Kidney (tissue), 22 donors: ENCODE measurements at places on chromosomes 12 and 14. TPM values are rescaled to one million over a fixed set of nuclear protein-coding genes. Genes with fewer than 3 reads are reported as not detected.

The AMN gene
- 58.0 TPM for total RNA-seq

DNA sequence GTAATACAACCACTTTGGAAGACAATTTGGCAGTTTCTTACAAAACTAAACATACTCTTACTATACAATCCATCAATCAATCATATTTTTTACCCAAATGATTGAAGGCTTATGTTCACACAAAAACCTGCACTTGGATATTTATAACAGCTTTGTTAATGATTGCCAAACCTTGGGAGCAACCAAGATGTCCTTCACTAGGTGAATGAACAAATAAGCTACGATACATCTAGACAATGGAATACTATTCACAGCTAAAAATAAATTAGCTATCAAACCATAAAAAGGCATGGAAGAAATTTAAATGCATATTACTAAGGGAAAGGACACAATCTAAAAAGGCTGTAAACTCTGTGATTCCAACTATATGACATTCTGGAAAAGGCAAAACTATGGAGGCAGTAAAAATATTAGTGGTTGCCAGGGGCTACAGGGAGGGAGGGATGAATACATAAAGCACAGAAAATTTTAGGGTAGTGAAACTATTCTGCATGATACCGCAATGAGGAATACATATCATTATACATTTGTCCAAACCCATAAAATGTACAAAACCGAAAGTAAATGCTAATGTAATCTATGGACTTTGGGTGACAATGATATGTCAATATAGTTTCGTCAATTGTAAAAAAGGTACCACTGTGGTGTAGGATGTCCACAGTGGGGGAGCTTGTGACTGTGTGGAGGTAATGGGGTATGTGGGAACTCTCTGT is 70.5 kb downstream of the GPR65 start:
- H3K4me1 ChIP-seq, result no peaks in the 10 kb centered on the region
- H3K27ac ChIP-seq, result no peak overlapping the region
- no peaks in the 10 kb centered on the region for H3K27me3 ChIP-seq

DNA sequence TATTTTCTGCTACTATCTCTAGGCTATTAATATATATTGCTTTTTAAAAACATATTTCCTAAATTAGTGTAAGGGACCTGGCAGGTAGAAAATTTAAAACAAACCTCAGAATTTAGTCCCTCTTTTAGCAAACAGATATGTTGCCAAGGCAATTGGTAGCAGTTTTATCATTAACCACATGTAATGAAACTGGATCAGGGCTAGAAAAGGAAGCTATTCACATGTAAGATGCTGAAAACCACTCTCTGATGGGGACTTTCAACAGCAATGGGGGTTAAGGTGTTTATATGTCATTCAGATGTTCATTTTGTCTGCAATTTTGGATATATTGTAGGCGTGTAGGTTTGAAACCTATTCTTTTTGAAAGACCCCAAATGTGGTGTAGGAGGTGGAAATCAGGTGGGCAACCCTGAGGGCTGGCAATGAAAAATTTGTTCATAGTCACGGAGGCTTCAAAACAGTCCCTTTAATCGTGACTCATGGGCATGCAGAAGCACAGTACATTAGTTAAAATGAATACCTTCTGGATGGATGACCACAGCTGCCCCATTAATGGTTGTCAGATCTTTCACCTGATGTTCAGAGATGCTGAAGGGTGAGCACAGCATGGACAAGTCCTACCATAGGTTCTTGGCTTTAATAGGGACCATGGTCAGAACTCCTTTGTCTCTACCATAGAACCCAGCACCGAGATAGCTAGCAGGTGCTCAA is 5.9 kb upstream of the PKP2 start:
- H3K4me1 ChIP-seq, result no peaks in the 10 kb centered on the region
- no peak overlapping the region for H3K4me3 ChIP-seq
- no peaks in the 10 kb centered on the region for H3K27me3 ChIP-seq
- no peak for DNase-seq
- H3K36me3 ChIP-seq, result no peaks in the 10 kb centered on the region

DNA sequence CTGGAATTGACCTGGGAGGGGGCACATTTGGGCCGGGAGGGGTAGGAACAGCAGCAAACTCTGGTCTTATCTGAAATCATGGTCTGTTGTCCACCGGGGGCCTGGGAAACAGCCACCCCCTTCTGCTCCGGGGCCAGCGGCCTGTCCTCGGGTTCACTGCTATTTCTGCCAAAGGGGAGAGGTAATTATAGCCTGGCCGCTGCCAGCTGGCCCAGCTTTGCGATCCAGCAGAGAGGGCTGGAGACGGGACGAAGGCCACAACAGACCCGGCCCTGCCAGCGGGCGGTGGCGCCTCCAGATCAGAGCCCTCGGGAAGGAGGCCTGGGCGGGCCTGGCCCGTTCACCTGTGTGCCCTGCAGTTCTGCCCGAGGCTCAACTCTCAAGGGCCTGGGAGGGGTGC is at the start of gene C14orf180:
C14orf180 (plus strand) TSS at position 258 of the 400 bp plus-strand sequence. CDS start 6,667 bp downstream, outside the sequence.
- no peaks in the 10 kb centered on the region for H3K36me3 ChIP-seq
- no peak within 1 kb of the TSS for H3K27ac ChIP-seq
- peaks cover 4% of the 10 kb centered on the region for H3K4me1 ChIP-seq
- DNase-seq, result no peak

- H3K4me1 ChIP-seq, result no peaks in the 10 kb centered on the region
- no peaks in the 10 kb centered on the region for H3K36me3 ChIP-seq
- no peak overlapping the region for H3K27ac ChIP-seq
- H3K27me3 ChIP-seq, result no peaks in the 10 kb centered on the region
- H3K4me3 ChIP-seq, result no peak overlapping the region
- no peak for DNase-seq
Observed at GRCh38 chr12:129670256-129670920, 233.4 kb downstream of the TMEM132D start.

The PTGER2 gene
- 10.0 TPM for total RNA-seq

The TUNAR gene
- total RNA-seq, result 0.82 TPM

GRCh38 chr12:6241495-6241894 is 41.3 kb downstream of the CD9 start:
- H3K27ac ChIP-seq, result peak overlapping the region; percentile 33
- DNase-seq, result peak; percentile 43
- no peaks in the 10 kb centered on the region for H3K27me3 ChIP-seq
- peaks cover 12% of the 10 kb centered on the region for H3K4me1 ChIP-seq

The GLS2 gene
- total RNA-seq, result 2.5 TPM

The TWF1 gene
- 75.0 TPM for total RNA-seq

- DNase-seq, result no peak
- no peaks in the 10 kb centered on the region for H3K27me3 ChIP-seq
- no peaks in the 10 kb centered on the region for H3K4me1 ChIP-seq
- H3K36me3 ChIP-seq, result no peaks in the 10 kb centered on the region
Observed at GRCh38 chr12:83808591-83808990, 1104.0 kb downstream of the SLC6A15 start.

The ZDHHC22 gene
- total RNA-seq, result not detected

The CDC42BPB gene
- total RNA-seq, result 127 TPM

- DNase-seq, result no peak
- no peaks in the 10 kb centered on the region for H3K36me3 ChIP-seq
- peaks cover 3% of the 10 kb centered on the region for H3K4me1 ChIP-seq
Observed at GRCh38 chr12:46264057-46264456, 4.8 kb downstream of the SLC38A1 start.

The RAD51AP1 gene
- 2.9 TPM for total RNA-seq

The B4GALNT3 gene
- total RNA-seq, result 12.5 TPM

DNA sequence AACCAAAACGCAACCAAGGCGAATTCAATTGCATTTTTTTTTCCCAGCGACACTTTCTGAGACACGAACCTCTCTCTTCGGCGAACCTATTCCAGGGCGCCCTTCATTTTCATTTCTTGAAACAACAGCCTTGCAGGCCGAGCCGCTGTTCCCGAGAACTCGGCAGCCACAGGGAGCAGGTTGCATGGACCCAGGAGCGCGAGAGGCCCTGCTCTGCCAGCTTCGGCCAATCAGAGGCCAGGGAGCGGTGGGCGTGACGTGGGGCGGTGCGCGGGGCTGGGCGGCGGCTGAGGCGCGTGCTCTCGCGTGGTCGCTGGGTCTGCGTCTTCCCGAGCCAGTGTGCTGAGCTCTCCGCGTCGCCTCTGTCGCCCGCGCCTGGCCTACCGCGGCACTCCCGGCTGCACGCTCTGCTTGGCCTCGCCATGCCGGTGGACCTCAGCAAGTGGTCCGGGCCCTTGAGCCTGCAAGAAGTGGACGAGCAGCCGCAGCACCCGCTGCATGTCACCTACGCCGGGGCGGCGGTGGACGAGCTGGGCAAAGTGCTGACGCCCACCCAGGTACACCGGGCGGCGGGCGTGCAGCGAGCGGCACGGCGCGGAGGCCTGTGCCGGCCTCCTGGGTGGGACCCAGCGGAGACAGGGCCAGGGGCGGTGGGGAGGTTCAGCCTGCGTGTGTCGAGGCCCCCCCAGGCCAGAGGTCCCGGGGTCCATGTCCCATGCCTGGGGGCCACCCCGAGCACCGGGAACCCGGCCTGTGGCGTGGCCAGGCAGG is at the start of gene PEBP1:
PEBP1 (plus strand) TSS at position 337 of the 771 bp plus-strand sequence; CDS start at position 423, 86 bp downstream.
- no peaks in the 10 kb centered on the region for H3K4me1 ChIP-seq
- peak; percentile 97 for DNase-seq
- peaks cover 22% of the 10 kb centered on the region for H3K36me3 ChIP-seq

The TSPAN19 gene
- total RNA-seq, result 0.66 TPM

DNA sequence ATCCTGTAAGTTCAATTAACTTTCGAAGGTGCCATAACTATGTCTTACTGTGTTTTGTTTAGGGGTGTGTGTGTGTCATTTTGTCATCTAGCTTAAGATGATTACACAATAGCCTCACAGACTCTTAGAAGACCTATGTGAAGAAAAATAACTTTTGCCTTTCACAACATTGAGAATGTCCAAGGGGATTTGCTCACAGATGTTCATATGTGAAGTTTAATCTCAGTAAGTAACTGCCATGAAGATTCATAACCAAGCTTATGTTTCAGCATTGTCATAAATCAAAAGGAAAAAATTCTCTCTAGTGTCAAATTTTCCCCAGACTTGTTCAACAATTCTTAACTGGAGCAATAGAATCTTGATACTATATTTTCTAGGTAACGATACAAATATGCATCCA is 226.1 kb upstream of the PRKD1 start:
- no peak overlapping the region for H3K4me3 ChIP-seq
- no peaks in the 10 kb centered on the region for H3K36me3 ChIP-seq
- H3K4me1 ChIP-seq, result no peaks in the 10 kb centered on the region
- no peak for DNase-seq
